Cardiac fibroblast (primary cell): ENCODE measurements at places on chromosomes 11 and 22.

- no peak for DNase-seq
Measured at GRCh38 chr22:24148266-24149197, 32.8 kb upstream of the SUSD2 start.

- no peak for DNase-seq
Measured at GRCh38 chr22:43241138-43241597, 54.2 kb upstream of the TTLL12 start.

GRCh38 chr22:23684026-23684425 is 6.8 kb upstream of the RGL4 start:
- DNase-seq, result no peak

- DNase-seq, result no peak
Measured at GRCh38 chr11:2179516-2179915, 7.9 kb upstream of the TH start.

DNA sequence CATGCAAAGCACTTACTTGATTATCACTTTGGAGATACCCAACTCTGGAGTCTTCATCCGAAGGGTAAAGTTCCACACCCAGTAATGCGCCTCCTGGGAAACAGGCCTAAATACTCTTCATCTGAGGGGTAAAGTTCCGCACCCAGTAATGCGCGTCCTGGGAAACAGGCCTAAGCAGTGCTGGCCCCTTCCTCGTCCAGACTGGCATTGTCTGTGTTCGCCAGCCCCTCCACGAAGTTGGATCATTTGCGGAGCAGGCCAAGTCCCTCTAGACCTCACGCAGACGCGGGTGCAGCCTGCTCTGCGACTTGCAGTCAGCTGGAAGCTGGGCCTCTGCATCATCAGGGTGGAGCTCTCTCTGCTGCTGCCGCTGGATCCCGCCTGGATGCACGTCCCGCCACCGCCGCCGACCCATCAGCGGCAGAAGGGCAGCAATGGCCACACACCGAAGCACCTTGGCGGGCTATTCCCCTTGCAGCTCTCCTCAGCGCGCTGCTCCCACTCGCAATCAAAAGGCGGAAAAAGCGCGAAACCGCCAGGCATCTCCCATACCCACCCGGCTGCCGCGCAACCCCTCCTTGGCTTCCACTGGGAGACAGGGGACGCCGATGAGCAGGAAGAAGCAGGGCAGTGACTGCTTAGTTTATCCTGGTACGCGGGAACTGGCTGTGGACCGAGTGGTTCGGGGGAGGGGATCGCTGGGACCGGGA is 34.1 kb upstream of the GLYATL1 start:
- DNase-seq, result peak; percentile 38

DNA sequence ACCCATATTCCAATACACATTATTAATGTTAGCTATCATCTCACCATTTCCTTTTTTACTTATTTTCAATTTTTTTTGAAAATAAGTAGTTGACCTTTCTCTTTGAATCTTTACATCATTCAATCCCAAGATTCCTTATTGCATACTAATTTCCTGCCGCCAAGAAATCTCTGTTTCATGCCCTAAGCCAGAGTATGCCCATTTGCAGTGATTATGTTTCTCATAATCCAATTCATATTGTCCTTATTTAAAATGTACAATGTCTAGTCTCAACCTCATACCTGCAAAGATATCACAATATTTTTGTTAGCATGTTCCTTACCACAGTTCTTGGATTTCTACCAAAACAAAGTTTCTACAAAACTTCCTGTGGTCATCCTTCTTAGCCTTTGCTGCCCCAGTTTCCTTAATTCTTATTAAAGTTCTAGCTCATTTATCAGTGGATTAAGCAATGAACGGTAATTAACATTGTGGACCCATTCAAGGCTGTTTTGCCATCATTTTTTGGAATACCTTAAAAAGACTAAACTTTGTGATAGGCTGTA is 75.3 kb downstream of the CD44 start:
- no peak for DNase-seq

- peak; percentile 45 for DNase-seq
Measured at GRCh38 chr11:66334605-66335442, 1.4 kb downstream of the RIN1 start.

GRCh38 chr11:129973068-129973467 is 29.6 kb downstream of the PRDM10 start:
- DNase-seq, result no peak

GRCh38 chr22:45859231-45860161 is 117.5 kb downstream of the WNT7B start:
- DNase-seq, result peak; percentile 11

DNA sequence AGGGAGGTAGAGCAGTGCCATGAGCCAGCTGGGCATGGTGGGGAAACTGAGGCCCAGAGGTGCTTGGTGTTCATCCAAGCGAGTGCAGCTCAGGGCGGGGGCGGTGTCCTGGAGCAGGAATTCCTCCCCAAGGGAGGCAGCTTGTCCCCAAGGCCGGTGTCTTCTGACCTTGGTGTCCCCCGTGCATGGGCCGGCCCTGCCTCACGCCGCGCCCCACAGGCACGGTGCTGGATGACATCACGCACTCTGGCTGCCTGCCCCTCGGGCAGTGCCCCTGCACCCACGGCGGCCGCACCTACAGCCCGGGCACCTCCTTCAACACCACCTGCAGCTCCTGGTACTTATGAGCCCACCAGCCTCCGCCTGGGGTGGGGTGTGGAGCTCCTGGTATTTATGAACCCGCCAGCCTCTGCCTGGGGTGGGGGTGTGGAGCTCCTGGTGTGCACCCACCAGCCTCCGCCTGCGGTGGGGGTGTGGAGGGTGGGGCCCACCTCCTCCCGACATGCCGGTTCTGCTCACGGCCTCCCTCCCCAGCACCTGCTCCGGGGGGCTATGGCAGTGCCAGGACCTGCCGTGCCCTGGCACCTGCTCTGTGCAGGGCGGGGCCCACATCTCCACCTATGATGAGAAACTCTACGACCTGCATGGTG is 6.7 kb downstream of the MUC5B start:
- DNase-seq, result no peak

DNA sequence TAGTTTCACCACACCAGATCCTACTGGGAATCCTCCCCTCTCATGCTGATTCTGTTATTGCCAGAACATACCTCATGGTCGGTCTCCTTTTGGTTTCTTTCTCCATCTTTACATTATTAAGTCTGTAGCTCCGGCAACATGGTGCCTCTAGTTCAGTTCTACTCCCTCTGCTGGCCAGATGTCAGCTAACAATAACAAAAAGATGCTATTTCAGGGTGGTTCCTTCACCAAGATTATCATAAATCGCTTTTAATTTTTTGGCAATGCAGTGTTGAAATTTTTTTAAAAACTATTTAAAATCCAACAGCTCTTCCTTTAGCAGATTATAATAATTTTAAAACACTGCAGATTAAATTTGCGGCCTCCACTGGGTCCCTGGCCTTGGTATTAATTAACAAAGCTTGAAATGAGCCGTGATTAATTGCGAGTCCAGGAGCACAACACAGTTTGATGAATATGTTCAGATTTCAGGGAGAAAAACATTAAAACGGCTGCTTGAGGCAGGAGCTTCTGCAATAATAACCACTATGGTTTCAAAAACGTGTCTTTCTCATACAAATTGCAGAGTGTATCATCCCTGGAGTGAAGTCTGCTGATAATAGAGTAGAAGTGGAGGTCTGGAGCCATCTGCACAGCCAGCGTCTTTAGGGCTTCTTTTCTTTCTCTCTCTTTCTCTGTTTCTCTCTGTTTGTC is 492.9 kb upstream of the KIRREL3 start:
- DNase-seq, result no peak

DNA sequence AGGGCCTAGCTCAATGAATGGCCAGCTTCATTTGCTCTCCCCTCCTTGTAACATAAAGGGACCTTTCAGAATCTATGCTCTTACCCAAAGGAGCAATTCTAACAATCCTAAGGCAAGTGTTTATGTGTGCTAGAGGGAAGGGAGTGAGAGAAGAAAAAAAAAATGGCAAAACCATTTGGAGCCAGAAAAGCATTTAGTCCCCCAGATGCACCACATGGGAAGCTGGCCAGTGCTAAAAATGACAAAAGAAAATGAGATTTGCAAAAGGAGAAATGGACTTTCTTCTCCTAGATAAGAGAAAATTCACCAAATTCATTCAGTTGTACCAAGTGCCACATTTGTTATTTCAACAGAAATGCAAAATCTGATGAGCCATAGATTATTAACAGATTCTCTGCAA is 52.8 kb downstream of the SERGEF start:
- no peak for DNase-seq

DNA sequence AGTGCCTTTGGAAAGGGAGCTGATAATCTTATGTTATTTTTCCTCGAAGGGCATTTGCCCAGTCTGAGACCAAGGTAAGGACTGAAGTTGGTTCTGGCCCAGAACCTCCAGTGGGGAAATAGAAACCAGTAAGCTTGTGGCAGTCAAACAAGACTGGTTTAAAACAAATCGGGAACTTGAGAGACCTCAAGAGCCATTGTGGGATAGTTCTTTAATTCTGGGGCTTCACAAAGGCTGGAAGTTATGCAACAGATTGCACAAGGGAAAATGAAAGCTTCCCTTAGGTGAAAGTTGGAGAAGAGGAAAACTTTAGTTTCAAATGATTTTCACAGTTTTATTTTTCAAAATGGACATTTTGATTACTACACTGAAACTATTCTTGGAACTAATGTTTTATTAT is 33.5 kb upstream of the RAB38 start:
- DNase-seq, result peak; percentile 9

DNA sequence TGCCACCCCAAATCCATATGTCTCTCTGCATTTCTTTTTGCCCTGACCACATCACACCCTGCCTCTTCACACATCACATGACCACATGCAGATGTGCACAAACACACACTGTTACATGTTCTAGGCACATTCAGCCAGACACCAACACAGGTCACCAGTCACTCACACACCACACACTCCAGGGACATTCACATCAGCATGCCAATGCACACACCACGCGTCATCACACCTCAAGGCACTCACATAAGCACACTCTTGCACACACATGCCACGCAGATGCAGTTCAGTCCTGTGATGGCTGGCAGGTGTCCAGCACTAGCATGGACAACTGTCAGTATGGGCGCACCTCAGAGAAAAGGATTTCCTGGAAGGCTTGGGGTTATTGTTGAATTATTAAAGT is 77.0 kb upstream of the MYOD1 start:
- DNase-seq, result no peak

DNA sequence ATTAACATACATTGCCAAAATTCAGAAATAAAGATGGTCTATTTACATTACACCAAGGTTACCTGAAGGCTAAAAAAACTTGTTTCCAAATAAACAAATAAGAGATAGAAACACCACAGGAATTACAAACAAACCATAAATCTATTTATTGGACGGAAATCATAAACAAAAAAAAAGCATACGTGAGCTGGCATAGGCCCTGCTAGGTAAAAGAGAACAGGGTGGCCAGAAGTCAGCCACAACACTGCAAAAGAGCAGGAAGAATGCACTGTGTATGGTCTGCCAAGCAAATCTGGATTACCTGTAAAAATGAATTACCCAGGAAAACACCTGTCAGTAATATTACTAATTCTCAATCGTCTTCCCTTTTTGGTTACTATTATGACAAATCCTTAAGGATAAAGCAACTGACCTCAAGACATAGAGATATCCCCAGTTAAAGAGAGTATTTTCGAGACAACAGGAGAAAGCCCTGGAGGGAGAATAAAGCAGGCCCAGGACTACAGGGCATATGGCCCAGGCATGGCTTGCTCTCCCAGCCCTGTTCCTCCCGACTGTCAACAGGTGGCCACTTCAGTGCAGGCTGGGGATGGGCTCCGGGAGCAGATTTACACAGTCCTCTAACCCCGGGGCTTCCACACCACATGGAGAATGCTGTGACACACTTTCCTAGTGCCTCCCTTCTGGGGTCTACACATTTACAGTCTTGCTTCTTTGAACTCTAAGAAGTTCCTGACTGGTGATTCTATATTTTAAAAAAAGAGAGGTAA is 18.0 kb downstream of the PPP2R1B start:
- DNase-seq, result no peak

- DNase-seq, result no peak
Measured at GRCh38 chr22:49867303-49868265, 13.9 kb downstream of the ZBED4 start.

DNA sequence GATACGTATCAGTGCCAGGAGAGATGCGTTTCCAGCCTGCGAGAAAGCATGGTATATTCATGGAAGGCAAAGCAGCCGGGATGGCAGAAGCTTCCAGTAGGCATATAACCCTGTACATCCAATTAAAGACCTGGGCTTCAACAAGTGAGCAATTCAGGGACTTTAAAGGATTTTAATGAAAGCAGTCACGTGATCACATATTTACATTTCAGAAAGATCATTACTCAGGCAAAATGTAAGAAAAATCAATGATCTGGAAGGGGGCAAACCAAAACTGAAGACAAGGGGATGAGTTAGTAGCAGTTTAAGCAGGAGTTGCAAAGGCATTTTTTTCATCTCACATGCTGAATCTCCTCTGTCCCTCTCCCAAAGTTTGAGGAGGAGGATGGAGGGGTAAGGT is 7.8 kb downstream of the CDON start:
- DNase-seq, result no peak

DNA sequence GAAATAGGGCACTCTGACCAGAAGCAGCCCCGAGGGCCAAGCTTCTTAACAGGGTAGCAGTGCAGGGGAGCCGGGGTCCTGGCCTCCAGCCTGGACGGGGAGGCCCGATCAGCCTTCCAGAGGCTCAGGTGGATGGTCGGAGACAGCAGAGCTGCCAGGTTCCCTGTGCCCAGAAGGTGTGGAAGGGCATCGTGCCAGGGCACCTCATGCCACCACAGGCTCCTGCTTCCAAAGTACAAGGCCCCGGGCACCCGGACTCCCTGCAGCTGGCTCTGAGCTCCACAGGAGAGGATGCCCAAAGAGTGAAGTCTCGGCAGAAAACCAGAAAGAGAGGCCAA is 14.3 kb downstream of the EHD1 start:
- no peak for DNase-seq

DNA sequence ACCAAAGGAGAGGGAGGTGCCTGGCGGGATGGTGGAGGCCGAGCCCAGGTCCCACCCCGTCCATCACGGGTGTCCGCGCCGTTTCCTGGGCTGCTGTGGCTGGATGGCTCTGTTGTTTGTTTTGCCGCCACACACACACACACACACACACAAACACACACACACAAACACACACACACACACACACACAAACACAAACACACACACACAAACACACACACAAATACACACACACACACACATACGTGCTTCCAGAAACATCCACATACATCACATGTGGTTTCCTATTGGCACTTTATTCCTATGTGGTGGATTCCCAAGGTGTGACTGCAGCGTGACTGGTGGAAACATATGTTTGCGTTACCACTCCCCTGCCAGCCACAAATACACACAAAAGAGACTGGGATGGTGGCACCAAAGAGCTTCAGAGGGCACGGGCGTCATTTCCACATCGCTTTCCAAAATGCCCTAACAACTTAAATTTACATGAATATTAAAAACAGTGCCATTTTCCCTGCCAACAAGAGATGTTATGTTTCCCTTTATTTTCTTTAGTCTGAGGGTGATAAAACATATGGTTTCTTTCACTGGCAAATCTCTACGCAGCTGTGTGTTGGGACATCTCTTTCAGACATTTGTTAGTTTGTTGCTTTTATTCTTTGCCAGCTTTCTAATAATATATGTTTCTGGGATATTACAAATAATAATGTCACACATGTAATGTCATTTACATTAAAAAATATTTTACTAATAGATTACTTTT is 356.8 kb downstream of the BRD1 start:
- DNase-seq, result no peak

GRCh38 chr11:2651826-2652271 is 47.9 kb downstream of the KCNQ1OT1 start:
- no peak for DNase-seq

- no peak for DNase-seq
Measured at GRCh38 chr11:19811380-19811779, 98.7 kb downstream of the NAV2 start.

- no peak for DNase-seq
Measured at GRCh38 chr11:64237484-64237951, 3.1 kb downstream of the VEGFB start.
